ENCODE measurements at places on chromosomes 13 and 19.

DNA sequence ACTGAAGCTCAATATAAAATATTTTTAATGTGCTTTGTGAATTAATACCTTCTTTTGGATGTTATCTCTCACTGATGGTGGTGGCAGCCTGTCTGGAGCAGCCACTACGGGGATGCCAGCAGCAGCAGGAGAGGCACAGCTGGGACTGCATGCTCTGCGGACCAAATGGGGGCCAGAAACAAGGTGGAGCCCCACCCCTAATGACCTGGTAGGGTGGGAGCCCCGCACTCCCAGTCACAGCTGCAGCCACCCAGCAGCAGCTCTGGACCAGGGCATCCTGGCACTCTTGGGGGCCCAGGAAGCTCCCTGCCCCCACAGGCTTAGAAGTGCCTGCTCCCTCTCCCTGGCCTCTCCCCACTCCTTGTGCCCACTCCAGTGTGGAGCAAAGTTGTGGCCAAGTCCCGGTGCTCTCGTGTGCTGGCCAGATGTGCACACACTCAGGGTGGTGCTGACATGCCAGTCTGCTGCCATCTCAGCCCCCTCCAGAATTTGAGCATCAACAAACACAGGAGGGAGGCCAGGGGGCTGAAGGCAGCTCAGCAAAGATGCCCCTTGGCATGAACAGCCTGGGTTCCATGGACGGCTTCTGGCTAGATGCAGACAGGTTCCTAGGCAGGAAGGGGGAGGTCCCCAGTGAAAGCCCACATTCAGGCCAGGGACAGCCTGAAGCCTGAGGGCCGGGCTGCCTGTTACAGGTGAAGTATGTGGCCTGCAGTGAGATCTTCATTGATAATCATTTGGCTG is 696.7 kb upstream of the SLITRK5 start:
- no peak for DNase-seq

- no peak for DNase-seq
Observed at GRCh38 chr13:85316506-85317025, 482.7 kb downstream of the SLITRK6 start.

GRCh38 chr13:25335856-25336255 is 34.4 kb downstream of the NUP58 start:
- no peak for DNase-seq

- DNase-seq = no peak
Observed at GRCh38 chr19:33385956-33386355, 12.4 kb downstream of the CEBPG start.

- DNase-seq = no peak
Observed at GRCh38 chr13:48334534-48335127, 31.1 kb downstream of the RB1 start.

GRCh38 chr19:55208880-55209692 is at the start of gene PTPRH:
Gene PTPRH (minus strand): TSS chr19:55209501. CDS start chr19:55209433, 68 bp downstream.
- no peak for DNase-seq

- peak; percentile 26 for DNase-seq
Observed at GRCh38 chr19:4007836-4008539, 452 bp downstream of the PIAS4 start.
